C1 segment of cervical spinal cord (tissue), 14 donors: ENCODE measurements at places on chromosomes 5 and 9.

DNA sequence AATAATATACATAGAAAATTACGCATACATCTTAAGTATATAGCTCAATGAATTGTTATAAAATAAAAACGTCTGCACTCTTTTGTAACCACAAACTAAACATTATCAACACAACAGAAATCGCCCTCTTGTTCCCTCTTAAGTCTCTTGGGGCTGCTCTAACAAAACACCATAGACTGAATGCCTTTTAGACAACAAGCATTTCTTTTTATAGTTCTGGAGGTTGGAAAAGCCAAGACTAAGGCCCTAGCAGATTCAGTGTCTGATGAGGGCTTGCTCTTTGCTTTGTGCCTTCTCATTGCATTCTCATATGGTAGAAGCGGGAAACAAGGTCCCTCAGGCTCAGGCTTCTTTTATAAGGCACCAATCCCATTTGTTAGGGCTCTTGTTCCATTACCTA lies 4.9 kb upstream of the IFNB1 start:
- no peak for DNase-seq

DNA sequence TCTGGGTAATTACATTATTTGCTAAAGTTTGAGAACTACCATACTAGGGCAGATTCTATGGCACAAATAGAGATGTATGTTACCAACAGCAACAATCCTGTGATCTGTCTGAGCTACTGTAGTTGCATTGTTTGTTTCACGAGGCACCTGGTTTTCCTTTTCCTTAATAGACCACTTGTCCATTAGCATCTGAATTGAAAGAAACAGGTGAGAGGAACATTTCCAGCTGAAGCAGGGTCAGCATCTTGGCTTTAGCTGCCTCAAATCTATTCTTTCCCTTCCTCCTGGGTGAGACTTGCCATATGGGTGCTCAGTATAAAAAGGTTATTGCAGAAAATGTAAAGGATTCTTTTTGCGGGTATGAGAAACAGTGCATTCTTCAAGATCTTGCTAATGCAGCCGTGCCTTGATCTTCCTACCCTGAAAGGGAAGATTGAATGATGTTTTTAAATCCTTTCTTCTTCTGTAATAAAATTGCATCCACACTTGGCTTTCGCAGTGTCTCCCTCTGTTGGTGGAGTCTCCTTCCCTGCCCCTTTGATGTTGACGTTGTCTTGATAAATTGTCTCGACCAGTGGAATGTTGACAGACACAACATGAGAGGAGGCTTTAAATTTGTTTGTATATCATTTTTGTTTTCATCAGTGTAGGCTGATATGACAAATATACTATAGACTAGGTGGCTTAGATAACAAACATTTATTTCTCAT lies 118.0 kb upstream of the BRINP1 start:
- DNase-seq: no peak

DNA sequence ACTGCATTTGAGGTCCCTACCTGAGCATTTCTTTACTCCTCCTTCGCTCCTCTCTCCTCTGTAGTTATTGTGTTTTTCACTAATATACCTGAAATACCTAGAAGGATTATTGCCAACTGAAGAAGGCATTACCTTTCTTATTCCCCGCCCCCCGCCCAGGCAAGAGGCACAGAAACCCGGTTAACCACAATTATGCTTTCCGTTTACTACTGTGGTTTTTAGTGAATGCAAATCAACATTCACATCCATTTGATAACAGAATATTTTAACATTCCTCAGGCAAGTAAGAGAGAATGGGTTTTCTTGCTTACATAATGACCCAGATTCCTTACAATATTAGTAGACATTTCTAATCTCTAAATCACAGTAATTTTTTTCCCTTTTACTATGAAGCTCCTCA lies 136.9 kb downstream of the PCSK5 start:
- no peak for DNase-seq

DNA sequence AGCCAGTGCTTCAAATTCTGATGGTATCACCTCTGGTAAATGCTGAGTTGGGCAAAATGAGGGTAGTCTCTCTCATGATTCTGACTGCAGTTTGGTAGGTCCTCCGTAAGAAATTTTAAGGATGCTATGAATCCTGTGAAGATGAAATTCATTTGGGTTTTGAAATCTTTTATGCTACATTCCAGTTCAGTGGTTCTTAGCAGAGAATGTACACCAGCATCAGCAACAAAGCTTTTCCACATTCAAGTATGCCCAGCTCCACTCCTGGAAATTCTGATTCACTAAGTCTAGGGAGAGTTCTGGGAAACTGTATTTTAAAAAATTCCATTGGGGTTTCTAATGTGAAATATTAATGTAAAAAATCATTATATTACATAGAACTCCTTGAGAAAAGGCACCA lies 33.6 kb upstream of the ACOT12 start:
- no peak for DNase-seq
